ENCODE measurements at places on chromosomes 2 and 18.

- DNase-seq, result no peak
Measured at GRCh38 chr2:146927080-146927711, 917.6 kb upstream of the ACVR2A start.

DNA sequence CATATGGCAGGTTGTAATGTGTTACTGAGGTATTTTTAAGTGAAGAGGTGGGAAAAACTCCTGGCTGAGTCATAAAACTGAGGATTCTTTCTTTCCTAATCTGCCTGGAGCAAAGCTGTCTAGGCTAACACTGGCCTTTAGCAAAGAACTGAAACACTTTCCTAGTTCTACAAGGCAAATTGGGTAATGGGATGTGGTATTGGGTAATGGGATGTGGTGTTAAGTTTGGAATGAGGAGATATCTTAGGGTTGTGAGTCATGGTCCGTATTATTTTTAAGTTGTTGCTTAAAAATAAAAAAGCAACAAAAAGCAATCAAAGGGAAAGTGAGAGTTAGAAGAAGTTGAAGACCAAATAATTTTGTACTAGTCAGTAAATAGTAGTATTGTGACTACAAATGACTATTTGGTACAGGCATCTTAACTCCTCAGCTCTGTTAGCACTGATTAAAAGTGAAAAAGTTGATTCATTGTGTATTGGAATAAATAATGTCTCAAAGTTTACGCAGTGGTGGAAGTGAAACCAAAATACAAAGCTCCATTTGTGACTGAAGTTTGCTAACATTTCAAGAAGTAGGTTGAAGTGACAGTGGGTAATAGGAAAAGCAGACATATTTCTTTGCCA lies 216.8 kb downstream of the CAMKMT start:
- no peak for DNase-seq

DNA sequence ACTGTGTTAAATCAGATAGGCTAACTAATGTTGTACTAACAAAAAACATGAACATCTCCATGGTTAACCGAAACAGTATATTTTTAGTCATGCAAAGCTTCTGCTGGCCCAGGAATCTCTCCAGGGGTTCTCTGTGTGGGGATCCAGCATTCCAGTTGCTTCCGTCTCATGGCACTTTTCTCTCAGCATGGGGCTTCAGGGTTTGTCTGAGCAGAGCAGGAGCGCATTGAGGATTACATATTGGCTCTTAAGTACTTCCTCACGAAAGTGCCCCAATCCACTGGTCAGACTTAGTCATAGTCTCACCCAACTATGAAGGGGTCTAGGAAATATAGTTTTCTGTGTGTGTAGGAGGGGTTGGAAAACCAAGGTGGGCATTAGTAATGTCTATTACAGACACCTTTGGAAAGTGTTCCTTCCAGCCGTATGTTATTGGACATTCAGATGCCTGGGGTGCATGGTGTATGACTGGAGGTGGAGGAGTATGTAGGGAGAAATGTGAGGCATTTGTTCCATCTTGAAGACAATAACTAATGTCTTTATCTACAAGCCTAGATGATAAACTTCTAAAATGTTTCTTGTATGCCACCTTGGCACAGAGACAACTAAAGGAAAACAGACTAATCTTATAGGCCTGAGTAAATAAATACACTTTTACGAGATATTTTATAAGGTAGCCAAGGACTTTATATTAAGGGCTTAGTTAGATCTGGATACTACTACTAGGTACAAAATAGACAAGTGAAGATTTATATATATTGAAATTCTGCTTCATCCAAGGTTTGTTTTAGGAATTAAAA lies 123.8 kb upstream of the ZEB2 start:
- no peak for DNase-seq

DNA sequence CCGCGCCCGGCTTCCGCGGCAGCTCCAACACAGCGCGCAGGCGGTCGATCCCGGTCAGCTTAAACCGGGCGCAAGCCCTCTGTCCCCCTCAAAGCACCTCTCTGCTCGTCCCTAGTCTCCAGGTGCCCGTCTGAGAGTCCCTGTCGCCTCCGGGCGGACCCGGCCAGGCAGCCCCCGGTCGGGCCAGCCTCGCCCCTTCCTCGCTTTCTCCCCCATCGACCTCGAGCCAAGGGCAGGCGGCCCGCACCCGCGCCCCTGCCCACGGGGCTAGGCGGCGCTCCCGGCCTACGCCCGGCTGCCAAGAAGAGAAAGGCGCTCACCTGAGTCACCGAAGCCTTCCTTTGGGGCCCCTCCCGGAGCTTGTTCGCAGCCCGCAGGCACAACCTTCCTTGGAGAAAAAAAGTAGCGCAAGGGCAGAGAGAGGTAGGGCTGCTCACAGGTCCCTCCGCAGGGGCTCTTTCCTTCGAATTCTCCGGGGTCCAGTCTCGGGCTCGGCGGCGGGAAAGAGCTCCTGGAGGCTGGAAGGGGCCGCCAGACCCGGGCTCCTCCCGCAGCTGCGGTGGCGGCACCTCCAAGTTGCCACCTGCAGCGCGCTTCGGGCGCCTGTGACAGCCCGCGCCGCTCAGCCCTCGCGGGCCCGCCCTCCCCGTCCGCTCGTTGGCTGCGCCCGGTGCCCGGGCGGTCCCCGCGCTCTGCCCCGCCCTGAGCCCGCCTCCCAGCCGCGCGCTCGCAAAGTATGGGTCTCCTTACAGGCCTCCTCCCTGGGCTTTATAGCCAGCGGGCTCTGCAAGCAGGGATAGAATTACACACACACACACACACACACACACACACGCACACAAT lies 86.5 kb upstream of the EPB41L3 start:
- DNase-seq, result no peak

GRCh38 chr2:224134003-224134734 lies 95.1 kb upstream of the SERPINE2 start:
- DNase-seq, result no peak

GRCh38 chr18:63637703-63638102 lies 6.4 kb downstream of the SERPINB4 start:
- no peak for DNase-seq

DNA sequence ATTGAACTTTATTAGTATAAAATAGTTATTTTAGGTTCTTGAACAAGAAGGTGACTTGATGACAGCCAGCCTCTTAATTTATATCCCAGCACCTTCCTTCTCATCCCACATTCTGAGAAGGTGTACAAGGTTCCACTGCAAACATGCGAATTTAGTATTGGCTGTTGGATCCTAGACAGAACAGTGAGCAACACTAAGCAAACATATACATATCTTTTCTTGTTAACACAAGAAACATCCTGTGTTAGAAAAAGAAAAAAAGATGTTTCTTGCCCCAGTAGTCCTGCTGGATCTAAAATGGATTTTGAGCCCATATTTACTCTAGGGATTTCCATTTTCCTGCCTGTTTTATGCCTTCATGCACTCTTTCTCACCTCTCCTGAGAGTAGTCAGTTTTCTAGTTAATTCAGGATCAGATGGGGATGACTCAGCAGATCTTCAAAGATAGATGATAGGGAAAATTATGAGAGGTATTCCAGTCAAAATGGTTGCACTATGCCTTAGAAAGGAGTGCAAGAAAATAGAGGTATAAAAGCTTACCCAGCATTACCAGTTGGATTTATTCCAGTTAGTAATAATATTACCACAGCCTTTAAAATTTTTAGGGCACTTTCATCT lies 336.5 kb downstream of the MEIS1 start:
- no peak for DNase-seq

DNA sequence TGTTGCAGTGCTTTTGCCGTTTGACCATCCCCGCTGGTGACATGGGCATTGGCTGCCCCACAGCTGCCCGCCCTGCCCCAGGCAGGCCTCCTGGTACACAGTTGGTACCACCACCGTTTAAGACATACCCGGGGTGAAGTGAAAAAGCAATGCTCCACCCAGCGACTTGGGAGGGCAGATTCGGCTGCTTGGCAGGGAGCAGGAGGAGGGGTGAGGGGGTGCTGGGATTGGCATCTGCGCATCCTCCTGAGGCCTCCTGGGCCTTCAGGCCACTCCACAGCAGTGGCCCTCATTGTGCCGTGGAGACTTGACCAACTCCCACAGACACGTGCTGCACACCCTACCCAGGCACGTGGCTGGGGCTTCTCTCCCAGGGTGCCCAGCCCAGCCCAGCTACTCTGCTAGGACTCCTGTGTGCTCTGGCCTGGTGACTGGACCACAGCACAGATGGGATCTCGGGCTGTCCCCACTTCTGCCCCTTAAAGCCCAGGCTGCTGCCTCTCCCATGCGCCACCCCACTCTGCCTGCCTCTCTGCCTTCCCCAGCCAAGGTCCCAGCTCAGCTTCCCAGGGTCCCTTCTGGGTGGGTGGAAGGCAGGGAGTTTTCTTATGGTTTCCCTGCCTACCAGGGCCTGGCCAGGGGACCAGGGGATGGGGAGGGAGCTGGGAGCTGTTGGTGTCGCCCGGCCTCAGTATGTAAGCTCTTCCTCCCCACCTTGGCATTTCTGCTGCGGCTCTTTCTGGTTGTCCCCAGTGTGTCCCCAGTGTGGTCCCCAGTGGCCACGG lies 157.0 kb upstream of the HS6ST1 start:
- DNase-seq, result no peak

GRCh38 chr18:22504251-22505030 lies 86.7 kb upstream of the CTAGE1 start:
- DNase-seq, result no peak

DNA sequence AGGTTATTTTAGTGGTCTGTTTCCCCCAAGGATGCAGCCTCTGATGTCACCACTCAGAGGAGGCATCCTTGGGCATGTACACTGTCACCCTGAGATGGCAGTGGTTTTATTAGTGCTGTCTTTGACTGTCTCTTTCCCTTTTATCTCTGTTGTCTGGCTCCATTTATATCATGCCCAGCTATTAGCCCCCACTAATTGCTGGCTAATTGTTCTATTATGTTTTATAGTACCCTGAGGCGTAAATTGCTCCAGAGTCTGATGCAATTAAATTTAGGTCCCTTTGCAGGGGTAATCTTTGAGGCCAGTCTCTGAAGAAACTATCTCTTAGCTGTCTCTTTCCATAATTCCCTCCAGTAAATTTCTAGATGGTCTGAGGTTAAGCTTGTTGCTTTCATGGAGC lies 301.0 kb upstream of the KLHL29 start:
- no peak for DNase-seq

- DNase-seq, result no peak
Measured at GRCh38 chr2:110866045-110866444, 133.7 kb downstream of the ACOXL start.

DNA sequence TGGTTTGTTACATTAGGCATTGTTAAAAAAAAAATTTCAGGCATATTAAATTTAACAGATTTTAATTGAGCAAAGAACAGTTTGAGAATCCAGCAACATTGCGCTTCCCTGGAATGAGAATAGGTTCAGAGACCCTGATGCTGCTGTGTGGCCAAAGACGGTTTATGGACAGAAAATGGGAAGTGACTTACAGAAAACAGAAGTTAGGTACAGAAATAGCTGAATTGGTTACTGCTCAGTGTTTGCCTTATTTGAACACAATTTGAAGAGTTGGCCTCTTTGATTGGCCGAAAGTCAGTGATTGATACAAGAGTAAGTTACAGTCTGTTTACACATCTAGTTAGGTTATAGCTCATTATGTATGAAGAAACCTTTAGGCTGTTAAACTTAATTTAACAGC lies 6.0 kb upstream of the NEDD4L start:
- no peak for DNase-seq

DNA sequence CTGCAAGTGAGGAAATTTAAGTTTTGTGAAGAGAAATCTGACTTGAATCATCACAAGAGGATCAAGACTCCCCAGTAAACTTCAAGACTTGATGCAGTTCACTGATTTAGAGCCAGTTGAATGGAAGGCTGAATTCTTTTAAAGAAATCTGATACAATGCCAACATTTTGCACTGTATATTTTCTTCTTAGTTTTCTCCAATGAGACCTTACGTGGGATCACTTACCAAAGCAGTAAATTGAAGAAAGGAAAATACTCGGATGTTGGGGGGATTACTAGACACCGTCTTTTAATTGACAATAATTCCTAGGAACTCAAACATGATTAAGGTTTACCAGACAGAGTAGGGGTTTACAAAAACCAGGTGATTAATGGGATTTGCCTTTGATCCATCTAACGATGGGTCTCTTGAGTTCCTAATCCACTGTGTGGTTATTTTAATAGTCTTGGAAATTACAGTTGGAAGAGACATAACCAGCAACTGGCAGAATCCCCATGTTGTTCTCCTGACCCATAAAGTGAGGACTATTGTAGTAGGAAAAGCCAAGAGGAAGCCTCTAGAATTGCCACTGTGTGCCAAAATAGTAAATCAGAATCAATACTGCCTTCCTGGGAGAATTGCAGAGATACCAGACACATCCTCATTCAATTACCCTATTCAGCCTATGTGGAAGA lies 354.5 kb downstream of the PID1 start:
- DNase-seq, result no peak

GRCh38 chr2:203948733-203949132 lies 12.2 kb downstream of the ICOS start:
- DNase-seq, result no peak

DNA sequence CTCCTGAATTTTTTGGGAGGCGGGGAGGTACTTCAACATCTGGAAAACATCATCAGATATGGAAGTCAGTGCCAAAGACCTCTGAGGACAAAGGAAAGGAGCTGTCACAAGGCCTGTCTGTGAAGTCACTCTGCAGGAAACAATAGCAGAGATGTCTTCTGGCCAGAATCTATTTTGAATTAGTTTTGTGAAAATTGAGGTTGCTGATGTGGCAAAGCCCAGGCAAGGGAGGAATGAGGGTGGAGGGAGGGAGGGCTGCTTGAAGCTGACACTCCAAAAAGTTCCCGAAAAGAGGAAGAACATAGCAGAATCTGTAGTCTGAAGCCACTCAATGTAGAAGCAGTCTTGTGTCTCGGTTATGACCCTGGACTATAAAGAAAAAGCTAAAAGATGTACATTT lies 151.1 kb upstream of the LHCGR start:
- no peak for DNase-seq

GRCh38 chr2:98478907-98479306 lies 34.2 kb downstream of the INPP4A start:
- DNase-seq, result no peak

DNA sequence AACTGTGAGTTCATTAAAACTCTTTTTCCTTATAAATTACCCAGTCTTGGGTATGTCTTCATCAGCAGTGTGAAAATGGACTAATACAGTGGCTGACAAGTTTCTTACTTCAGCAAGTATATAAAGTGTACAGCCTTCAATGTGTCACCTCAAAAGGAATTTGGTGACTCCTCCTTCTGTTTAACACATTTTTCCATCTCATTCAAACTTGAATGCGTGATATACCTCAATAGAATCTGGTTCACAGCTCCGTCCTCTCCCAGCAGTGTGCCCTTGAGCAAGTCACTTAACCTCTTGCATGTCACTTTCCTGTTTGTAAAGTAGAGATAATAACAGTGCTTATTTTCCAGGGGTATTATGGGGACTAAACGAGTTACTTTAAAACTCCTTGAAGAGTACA lies 159.6 kb downstream of the CCBE1 start:
- no peak for DNase-seq
